Activated T-cell treated with anti-CD3 and anti-CD28 coated beads, Interleukin-2, amount 50 U/mL, for 1 hour (primary cell): ENCODE measurements at places on chromosomes 2 and 18.

DNA sequence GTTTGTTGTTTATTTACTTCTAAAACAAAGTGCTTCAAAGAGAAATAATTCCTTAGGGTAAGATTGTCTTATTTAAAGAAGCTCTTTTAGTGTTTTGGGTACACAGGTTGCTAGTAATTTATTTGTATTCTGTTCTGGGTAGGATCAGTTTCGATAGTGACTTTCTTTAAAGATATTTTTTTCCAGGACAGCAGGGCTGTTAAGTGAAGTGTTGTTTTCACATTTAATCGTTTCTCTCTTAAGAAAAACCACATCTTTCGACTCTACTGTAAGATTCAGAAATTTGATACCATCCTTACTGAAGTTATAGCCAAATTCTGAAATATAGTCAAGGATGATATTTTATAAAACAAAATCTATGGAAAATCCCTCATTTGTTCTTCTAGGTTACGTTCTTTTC is 17.8 kb downstream of the TNFRSF11A start:
- DNase-seq, result no peak

DNA sequence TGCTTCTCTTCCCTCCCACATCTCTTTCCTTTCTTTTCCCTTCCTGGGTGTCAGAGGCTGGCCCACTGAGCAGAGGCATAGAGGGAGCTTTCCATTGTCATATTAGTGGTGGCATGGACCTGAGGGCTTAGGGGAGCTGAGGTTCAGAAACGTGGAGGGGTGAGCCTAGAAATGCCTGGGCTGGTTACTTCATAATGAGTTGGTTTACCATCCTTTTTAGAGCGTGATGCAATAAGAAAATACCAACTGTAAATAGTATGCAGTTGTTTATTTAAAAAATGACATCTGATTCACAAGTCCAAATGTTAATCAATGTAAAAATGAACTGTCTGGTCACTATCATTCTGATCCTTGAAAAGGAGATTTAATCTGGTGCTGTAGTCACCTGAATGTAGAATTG is 46.3 kb downstream of the MYO1B start:
- DNase-seq, result no peak

DNA sequence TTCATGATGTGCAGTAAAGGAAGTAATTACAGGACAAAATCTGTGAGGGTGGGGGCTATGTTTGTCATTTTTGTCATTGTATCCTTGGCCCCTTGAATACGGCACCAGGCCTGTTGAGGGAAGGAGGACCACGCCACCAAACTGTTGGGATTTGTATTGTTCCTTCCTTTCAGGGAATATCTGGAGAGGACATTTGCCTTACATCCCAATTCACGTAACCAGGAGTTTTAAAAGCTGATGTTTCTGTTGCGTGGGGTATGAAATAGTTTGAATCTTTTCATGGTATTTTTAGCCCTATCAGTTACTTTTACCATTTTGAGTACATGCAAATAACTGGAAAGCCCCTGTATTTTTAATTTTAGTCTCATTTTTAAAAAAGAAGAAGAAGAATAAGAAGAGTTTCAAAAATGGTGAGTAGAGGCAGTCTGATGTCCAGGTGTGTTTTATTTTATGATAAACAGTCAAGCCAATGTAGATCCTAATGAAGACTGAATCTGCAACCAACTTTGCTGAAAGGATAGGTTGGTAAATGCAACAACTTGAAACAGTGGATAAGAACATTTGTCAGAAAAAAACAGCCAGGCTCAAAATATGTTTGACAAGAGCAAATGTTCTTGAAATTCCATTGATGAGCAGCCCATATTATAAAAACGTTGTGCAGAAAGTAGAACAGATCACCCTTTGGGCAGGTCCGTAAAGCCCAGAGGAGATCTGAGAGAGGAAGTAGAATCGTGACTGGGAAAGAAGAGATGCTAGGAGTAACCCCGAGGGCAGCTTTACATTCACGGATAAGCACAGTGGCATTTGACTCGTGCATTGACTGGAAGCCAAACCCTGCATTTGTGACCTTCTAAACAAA is 54.5 kb downstream of the RASGRP3 start:
- DNase-seq, result no peak

GRCh38 chr2:101930847-101931246 is 60.9 kb upstream of the IL1R2 start:
- no peak for DNase-seq

DNA sequence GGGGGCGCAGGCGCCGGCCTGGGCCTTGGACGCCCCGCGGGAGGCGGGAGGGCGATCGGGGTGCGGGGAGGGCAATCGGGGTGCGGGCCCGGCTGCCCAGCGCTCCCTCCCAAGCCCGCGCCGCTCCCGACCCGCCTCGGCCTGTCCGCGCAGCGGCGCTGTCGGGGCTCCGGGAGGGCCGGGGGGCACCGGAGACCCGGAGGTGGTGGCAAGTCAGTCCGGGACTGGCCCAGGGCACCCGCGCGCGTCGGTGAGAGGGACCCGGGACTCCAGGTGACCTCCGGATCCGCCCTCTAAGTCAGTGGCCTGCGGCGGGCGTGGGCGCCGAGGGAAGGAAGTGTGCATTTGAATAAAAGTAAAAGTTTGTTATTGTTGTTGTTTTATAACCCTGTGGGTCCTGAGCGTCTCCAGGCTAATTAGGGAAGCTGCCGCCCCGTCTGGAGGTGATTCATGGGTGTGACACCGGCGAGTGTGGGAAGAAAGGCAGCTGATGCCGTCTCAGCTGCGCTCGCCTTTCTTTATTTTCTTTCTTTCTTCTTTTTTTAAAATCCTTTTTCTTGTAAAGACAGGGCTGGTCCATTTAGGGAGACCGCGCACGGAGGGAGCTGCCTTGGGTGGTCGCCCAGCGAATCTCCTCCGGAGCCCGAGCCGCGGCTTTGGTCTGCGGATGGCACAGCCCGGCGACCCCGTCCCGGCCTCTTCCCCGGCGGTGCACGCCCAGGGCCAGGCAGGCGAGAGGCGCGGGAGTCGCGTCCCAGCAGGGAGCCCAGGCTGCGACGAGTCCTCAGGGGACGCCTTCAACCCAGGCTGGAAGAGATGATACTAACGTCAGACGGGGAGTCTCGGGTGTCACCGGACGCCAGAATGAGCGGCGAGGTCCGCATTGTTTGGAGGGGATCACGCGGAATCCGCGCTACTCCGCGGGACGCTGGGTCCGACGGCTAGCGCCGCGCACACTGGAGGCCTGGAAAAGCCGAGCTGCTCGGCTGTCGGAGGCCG is 627 bp upstream of the CRACDL start:
- peak; percentile 26 for DNase-seq

DNA sequence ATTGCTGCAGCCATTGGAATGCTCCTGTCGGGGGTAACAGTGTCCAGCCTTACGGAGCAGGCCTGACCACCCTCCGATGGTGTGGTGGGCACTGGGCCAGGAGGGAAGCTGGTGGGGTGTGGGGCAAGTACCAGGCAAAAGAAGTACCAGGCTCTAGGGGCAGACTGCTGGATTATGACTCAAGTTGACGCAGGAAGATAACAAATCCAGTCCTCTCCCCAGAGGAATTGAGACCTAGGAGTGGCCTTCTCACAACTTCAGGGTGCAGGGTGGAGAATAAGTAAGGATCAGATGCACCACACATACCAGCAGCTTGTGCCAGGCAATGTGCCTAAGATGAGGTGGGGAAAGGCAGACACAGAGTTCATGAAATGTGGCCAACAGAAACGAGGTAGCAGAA is 37.9 kb downstream of the SEMA4F start:
- DNase-seq, result no peak

DNA sequence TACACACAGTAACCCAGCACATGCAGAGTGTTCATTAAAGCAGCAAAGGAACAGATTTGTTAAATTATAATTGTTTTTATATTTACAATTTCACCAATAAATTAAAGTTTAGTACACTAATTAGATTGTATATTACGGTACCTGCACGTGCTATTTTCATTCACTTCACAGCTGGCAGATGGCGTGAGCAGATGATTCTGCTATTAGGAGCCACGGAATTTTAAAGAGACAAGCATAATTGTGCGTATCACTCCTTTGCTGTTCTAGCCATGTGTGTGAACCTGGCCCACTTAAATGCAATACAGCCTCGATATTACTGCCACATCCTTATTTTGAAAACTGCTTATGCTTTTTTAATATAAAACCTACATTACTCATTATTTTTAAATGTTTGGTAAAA is 332.8 kb upstream of the SOX11 start:
- DNase-seq, result no peak

DNA sequence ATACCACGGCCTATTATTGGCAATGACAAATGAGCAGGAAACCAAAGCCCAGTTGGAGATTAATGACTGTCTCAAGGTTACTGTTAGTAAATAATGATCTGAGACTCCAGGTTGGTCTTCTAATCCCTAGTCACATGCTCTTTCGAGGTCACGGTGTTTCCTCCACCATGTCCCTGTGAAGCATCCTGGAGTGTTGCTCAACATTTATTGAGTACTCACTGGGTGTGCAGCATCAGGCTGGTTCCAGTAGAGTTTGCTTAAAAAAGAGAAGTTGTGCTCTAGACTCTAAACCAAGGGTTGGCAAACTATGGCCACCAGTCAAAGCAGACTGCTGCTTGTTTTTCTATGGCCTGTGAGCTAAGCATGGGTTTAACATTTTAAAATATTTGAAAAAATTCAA is 263.8 kb upstream of the ATP5MC3 start:
- DNase-seq, result no peak

GRCh38 chr18:29259838-29260237 is 1082.9 kb upstream of the CDH2 start:
- DNase-seq, result no peak

GRCh38 chr2:178111743-178112142 is 494 bp upstream of the RBM45 start:
- DNase-seq, result no peak

DNA sequence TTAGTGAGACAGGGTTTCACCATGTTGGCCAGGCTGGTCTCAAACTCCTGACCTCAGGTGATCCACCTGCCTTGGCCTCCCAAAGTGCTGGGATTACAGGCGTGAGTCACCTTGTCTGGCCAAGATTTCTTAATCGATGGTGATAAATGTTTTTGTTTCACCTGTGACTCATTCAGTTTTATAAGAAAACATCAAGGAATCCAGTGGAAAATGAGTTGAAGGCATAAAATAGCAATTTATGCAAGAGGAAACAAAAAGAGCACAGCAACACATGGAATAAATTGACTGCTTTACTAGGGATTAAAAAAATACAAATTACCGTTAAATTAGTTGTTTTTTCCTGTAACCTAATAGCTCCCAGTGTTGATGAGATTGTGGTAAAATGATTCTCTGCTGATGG is 80.2 kb downstream of the CDK15 start:
- DNase-seq, result no peak

- DNase-seq, result no peak
Measured at GRCh38 chr2:21228041-21228895, 104.5 kb downstream of the TDRD15 start.

- no peak for DNase-seq
Measured at GRCh38 chr18:59902131-59902992, 2.6 kb downstream of the PMAIP1 start.

DNA sequence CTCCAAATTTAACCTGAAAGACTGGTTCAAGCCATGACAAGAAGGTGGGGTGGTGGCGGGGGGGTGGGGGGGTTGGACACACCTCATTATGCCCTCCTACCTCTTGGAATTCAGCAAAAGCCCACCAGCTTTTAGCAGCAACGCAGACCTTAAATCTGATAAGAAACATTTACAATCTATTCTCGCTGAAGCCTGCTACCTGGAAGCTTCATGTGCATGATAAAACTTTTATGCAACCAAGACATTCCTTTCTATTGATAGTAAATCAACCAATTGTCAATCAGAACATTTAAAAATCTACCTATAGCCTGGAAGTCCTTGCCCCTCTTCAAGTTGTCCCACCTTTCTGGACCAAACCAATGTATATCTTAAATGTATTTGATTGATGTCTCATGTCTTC is 113.6 kb upstream of the FAM98A start:
- no peak for DNase-seq

DNA sequence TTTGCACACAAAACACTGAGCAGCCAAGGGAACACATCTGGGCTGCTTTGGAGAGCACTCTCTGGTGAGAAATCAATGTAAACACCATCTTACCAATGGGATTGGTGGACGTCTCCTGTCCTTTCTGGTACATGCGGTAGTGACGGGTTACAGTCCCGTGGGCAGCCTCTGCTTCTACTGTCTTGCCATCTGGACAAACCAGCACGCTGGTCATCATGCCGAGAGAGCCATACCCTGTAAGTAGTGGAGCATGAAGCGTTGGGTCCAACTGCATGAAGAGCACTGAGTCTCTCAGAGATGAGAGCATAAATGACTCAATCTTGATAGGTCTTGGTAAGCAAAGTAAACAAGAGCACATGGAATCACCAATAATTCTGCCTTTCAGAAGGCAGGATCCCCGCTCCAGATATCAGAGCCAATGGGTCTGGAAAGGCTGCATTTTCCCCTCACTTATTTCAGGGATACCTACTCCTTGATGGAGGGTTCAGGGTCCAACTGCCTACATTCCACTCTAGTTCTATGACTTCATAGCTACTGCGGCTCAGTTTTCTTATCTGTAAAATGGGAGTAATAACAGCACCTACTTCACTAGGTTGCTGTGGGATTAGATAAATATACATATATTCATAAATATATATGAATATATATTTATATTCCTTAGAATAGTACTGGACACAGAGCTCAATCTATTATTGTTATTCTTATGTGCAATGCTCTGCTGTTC is 14.9 kb downstream of the IDH1 start:
- no peak for DNase-seq

DNA sequence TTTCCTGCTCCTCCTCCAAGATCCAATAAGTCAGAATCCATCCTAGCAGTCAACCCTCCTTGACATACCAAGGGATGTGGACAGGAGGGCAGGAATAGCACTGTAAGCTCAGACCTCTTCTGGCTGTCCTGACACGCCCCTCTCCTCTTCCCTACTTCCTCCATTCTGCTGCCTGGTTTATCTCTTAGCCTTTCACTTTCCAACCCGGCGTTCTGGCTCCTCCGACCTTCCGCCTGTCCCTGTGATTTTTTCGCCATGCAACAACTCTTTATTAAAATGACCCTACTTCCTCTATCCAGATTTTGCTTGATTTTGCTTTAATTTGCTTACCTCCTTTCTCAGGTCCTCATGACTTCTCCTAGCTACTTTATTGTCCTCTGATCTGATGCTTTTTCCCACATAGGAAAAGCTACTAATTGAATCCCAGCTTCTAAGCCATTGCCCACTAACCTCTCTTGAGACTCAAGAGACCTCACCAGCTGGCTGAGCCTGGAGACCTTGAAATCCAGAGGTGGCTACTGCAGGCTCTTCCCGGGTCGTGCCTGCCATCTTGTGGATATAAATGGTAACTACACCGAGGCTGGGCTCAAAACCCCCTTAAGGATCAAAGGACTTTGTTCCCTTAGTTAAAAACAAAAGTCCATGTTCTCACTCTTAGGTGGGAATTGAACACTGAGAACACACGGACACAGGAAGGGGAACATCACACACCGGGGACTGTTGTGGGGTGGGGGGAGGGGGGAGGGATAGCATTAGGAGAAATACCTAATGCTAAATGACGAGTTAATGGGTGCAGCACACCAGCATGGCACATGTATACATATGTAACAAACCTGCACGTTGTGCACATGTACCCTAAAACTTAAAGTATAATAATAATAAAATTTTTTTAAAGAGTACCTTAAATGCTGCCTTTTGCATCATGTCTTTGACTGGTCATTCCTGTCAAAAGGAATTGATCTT is 139.4 kb downstream of the AKAIN1 start:
- DNase-seq, result peak; percentile 48
